Psoas muscle (tissue), 8 donors: ENCODE measurements at places on chromosomes 4 and X. TPM values are rescaled to one million over a fixed set of nuclear protein-coding genes. Genes with fewer than 3 reads are reported as not detected.

Gene GUCY1A1
- 7.2 TPM for total RNA-seq

Gene BANK1
- total RNA-seq = 0.34 TPM

Gene CYBB
- total RNA-seq = 6.6 TPM

Gene ATP1B4
- 7.1 TPM for total RNA-seq

Gene ANKRD50
- 4.9 TPM for total RNA-seq

Gene KLHL8
- 24.1 TPM for total RNA-seq

DNA sequence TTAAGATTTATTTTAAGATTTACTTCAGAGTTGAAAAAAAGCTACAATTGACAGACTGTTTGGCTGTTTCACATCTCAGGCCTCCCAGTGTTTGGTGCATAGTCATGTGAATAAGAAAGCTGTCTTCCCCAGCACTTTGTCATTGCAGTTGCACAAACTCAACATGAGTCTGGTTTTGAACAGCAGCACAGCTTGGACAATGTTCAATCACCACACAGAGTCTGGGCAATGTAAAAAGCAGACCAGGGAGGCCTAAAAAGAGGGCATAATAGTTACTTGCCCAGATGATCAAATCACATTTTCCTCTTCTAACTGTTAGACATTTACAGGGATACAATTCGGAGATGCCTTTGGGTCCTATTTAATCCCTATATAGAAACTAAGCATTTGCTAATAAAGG lies 1055.0 kb downstream of the RPA4 start:
- no peak for DNase-seq

GRCh38 chr4:137950286-137950685 lies 291.9 kb downstream of the SLC7A11 start:
- no peak for DNase-seq

DNA sequence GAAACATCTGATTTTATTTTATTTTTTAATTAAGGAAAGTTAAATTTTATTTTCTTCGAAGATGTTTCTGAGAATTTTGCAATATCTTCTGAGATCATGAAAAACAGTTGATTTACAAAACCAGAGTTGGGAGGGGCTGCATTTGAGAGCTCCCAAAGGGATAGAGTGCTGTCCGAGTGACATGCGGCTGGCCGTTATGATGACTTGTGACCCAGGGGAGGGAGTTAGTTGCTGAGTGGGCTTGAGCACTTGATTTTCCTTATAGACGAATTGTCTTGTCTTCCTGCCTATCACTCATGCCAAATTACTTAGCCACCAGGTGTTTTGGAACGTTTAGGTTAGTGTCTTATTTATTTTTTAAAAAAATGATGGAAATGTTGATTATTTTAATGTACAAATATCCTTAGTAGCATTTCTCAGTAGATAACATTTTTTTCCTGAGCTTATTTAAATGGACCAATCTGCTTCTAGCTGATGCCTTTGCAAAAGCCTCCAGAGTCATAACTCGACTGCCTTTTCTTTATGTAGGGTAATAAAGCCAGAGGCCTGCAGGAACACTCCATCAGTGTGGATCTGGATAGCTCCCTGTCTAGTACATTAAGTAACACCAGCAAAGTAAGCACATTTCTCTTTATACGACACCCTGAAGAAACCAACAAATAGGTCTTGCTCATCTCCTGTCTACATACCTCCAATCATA lies 85.2 kb downstream of the PTTG2 start:
- no peak for DNase-seq

DNA sequence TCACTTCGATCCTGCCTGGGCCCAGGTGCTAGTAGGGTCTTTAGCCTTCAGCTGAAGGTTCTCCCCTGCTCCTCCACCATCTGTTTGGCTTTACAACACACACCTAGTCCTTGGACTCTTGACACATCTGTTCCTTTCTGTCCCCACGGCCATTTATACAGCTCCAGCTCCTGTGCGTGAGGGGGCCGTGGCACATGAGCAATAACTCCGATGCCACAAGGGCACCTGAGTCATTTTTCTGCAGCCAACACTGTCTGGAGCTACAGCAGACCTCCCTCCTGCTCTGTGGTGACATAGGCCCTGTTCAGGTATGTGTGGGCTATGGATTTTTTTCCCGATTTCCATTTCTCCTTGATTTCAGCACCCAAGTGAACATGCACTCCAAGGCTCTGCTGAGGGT lies 44.7 kb upstream of the BCOR start:
- no peak for DNase-seq

GRCh38 chrX:129808158-129808828 lies 28.5 kb downstream of the SASH3 start:
- DNase-seq = no peak

DNA sequence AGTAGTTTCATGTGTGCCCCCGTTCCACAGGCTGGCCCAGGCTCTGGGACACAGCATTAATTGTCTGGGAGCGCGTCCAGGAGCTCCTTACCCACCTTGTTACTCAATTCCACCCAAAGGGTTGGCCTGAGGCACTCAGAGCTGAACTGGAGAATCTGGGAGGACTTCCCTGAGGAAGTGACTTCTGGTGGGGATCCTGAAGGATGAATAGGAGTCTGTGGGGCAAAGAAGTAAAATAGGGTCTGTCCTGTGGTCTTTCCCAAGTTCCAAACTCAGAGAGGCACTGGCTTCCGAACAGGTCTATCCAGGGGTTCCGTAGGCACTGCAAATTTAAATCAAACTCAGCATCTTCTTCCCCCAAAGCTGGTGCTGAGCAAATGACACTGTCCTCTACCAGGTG lies 204.3 kb downstream of the AFAP1 start:
- no peak for DNase-seq

DNA sequence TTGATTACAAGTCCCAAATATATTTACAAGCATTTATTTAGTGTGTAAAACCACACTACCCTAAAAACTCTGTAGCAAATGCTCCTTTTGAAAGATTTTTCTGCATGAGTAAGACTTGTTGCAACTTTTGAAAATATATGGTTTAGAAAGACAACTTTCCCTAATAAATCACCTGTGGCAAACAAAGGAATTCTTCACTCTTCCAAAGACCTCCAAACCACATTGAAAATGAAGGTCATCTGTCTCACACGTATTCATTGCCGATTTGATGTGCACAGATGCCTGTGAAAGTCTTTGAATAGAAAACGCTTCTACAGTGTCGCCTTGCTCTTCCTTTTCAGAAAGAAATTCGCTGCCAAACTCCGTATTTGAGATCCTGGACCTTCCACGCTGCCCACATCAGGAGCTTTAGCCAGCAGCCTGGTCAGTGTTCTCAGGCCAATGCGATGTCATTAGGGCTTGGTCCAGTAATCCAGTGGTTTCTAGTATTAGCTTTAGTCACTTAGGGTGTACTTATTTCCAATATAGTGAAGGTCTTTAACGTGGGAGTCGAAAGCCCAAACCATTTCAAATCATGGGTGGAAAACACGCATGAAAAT lies 22.2 kb downstream of the SPINK2 start:
- no peak for DNase-seq

- DNase-seq = no peak
These were observed 1757.3 kb downstream of the PCDH7 start for GRCh38 chr4:32477518-32477917.

- no peak for DNase-seq
These were observed 40.3 kb downstream of the EFNB1 start for GRCh38 chrX:68868902-68869800.

- DNase-seq = no peak
These were observed 1593.2 kb downstream of the C4orf33 start for GRCh38 chr4:130689181-130689580.

DNA sequence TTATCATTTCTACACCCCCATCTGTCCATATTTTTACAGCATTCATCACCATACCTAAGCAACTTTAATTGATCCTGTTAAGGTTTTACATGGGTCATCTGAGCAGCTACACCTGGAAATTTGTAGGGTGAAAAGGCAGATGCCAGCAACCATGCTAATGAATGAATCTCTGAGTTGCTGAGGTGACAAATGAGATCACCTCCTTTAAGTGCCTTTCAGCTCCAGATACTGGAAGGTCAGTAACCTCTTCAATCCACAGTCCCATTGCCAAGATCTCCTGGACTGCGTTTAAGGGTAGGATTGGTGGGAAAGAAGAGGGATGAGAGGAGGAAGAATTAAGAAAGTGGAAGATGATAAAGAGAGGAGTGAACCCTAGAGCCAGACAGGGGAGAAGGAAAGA lies 8.5 kb upstream of the BMP3 start:
- DNase-seq = no peak

DNA sequence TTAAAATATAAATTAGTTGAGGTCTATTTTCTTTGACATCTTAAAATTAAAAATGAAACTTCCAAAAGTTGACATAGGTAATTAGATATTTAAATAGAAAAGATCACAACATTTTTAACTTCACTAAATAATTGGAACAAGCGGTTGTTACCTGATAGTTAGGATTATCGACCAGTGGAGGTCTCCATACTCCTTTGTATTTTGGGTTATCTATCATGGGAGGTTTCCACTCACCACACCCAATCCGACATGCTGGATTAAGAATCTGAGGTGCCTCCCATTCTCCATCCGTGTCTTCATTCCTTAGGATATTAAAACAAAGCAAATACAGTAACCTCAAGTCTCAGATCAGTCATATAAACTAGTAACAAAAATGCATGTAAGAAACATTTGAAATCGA lies 22.2 kb downstream of the SCOC start:
- no peak for DNase-seq

DNA sequence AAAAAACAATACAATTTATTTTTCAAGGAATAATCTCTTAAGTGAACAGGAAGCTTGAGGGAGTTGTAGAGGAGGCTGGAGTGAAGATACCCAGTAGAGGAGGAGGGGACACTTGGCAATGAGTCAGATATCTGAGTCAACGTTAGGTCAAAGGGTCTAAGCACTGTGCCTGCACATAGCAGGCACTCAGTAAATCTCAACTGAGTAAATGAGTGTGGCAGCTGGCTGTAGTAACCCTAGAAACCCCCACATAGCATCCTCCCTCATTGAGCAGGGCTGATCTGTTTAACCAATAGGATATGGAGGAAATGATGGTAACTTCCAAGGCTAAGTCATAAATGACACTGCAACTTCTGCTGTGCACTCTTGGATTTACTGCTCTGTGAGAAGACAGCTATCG lies 186.0 kb upstream of the FAM241A start:
- no peak for DNase-seq

- DNase-seq = no peak
These were observed 37.0 kb downstream of the HPGDS start for GRCh38 chr4:94305466-94306225.

- DNase-seq = no peak
These were observed 1.2 kb upstream of the NEUROG2 start for GRCh38 chr4:112517067-112517634.

DNA sequence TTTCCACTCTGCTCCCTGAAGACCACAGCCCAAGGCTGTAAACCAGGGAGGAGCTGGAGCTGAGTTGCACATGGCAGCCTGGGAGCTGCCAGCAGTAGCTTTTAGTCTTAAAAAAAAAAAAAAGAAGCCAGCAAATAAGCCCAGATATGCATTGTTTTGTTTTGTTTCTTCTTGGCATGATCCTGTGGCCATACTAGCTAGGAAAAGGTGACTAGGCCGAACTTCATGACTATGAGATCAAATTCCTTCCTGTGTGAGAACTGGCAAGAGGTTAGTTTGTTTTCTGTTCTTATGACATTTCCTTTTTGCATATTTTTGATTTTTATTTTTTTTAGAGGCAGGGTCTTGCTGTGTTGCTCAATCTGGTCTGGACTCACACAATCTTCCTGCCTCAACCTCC lies 323.3 kb downstream of the DCTD start:
- no peak for DNase-seq

- DNase-seq = no peak
These were observed 44.3 kb downstream of the NELFA start for GRCh38 chr4:1964443-1964842.
